ENCODE measurements at places on chromosomes 16 and 17. TPM values are rescaled to one million over a fixed set of nuclear protein-coding genes. Genes with fewer than 3 reads are reported as not detected.
A peak's percentile ranks its signal among the peaks of the same experiment; 100 is the strongest.

GRCh38 chr16:88706229-88706964 is at the start of the genes CTU2 and RNF166:
CTU2 (plus strand) TSS chr16:88706503; CDS start chr16:88706531, 28 bp downstream.
RNF166 (minus strand) TSS chr16:88706408; CDS start chr16:88706325, 83 bp downstream.
- peak; percentile 95 for DNase-seq

DNA sequence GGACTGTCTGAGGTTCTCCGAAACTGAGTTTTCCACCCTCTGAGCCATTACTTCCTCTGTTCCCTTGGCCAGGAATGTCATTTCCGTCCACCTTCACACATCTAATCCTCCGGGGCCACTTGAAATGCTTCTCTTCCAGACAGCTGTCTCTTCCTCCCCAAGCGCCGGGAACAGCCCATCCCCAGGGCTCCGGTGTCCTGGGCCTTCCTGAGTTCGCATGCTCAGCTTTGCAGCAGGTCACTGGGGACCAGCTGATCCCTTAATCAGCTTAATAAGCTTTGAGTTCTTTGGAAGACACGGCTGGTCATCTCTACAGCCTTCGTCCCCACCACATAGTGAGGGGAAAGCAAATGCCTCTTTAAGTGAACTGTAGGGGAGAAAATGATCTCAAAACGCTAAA is 123.4 kb downstream of the DYNLRB2 start:
- no peak for DNase-seq

DNA sequence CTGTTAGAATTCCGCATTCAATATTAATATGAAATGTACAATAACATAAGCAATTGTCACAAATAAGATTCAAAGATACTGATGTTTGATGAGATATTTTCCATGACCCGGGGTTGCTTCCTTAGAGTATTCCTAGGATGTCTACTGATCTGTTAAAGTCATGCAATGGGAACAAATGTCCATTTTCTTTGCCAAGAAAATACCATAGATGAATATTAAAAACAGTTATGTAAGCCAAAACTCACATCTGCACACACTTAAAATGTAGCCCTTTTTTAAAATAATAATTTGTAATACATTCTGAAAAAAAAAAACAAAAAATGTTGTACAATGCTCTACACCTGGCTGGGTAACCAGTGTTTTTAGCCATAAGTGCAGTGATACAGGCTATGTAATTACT is 259.4 kb upstream of the AXIN2 start:
- no peak for DNase-seq

DNA sequence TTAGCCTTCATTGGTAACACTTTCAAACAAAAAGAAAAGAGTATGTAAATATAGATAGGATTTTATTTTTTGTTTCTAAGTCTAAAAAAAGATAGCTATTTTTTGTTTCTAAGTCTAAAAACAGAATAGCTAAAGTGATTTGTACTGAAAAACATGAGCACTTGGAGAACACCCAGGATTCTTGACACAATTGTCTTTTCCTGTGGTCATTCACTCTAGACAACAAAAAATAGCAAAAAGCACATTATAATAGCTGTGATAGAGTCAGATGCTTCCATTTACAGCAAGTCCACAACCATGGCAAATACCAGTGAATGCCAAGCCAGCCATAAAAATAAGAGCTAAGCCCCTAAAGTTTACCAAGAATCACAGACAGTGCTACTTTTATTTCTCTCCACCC is 36.7 kb downstream of the SKAP1 start:
- no peak for DNase-seq

DNA sequence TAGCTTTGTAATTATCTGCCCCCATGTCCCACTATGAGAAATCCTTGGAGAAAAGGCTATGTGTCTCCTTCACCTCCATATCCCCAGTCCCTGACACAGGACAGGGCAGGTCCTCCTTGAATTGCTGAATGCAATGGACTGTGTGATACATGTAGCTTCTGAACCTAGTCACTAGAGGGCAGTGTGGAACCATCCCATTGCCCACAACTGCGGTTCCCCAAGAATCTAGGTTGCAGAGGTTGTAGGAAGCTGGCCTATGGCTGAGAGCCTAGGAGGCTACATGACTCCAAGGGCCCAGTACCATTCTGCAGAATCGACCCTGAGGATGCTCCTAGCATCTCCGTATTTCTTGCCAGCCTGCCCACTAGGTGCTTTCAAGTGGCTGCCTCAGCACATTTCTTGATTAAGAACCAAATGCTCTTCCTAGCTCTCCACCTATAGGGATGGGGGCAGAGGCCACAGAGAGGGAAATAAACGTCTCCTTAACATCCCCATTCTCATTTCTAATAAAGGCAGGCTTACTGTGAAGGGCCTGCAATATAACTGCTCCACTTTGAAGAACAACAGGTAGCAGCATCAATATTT is 394.0 kb downstream of the CA10 start:
- peak; percentile 24 for DNase-seq

DNA sequence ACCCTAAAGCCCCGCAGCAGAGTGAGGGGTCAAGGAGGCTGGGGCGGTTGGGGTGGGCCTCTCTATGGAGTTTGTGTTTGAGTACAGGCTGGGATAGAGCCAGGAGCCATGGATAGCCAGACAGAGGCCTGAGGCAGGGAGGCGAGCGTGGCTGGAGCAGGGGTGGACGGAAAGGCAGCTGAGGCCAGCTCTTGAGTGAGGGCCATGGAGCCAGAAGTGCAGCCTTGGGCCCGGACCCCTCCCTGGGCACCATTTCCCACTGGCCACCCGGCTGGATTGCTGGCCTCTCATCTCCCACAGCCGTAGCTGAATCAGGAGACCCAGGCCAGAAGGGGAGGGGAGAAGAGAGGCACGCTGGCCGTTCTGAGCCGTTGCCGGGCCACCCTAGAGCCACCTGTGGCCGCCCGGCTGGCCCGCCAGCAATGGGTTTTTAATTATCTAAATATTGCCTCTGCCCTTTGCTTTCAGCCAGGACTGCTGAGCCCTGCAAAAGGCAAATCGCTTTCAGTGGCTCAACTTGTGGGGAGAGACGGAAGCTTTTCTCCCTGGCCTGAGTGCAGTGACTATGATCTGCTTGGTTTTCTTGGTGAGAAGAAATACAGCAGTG is 75.2 kb upstream of the GSE1 start:
- DNase-seq, result no peak

The TBC1D3C gene
- total RNA-seq, result not detected

The HS3ST2 gene
- 0.27 TPM for total RNA-seq

The TNFRSF12A gene
- 72.4 TPM for total RNA-seq
